ENCODE measurements at places on chromosomes 2 and 18.

GRCh38 chr18:45687621-45688020, 36.4 kb upstream of the SLC14A1 start:
- no peak for DNase-seq

- DNase-seq: no peak
These were observed 7.7 kb downstream of the SLC4A10 start for GRCh38 chr2:161631855-161632391.

DNA sequence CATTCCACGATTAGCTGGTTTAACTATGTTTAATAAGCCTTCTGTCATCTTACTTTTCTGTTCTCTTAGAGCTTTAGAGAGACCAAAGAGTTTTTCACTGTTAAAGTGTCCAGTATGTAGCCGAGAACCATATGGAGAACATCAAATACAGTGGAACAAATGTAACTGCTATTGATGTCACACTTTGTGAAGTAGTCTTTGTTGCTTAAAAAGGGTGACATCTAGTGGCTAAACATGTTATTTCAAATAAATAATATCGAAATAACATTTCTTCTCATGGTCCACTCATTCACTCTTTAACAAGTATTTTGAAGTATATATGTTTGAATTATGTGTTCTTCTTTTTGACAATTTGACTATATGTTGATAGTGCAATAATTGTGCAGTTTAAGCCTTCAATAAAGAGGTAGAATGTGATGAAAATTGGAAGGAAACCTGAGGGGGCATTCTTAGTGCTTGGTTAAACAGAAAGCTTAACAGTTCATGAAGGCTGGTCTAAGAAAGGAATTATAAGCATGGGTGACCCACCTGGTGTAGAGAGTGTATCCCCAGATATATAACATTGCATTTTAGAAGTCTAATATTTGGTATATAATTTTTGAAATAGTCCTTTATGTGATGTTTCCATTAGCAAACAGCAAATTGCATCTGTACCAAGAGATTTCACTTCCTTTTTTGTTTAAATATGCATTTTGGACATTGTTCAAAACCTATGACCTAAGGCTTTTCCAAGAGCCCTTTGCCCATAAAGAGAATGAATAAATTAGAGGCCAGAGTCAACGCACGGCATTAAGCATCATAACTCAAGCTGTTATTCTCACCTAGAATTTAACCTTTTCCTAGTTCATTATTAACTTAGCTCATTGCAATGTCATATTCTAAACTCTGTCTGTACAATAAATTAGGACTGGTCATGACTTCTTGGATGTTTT, 112.1 kb downstream of the KYNU start:
- no peak for DNase-seq

DNA sequence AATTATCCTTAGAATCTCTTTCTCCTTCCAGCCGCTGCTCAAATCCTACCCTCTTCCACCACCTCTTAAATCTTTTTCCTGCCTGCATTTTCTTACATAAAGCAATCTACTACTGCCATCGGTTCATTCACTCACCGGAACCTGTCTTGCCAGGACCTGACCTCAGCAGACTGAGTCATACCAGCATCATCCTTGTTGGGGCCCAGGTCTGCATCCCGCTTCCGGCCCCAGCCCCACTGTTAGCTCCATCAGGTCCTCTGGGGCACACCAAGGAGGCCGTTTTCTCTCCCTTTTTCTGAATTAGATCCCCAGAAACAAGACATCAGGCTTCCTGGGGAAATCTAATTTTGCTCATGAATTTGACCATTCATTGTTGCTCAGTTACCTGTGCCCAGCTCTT, 42.7 kb upstream of the TGFA start:
- no peak for DNase-seq

DNA sequence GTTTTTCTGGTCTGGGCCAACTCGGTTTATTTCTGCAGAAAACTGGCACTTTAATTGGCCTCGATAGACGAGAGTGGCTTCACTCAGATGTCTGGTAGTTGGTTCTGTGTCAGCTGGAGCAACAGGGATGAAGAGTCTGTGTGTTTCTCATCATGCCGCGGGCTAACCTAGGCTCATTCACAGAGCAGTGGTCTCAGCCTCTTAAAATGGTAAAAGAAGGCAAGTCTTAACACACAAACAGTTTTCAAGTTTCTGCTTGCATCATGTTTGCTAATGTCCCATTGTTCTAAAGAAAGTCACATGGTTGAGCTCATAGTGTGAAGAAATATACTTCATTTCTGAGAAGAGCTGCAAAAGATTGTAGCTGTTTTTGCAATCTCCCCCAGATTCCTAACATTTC, 37.5 kb upstream of the ANXA4 start:
- no peak for DNase-seq

Data from stimulated activated CD4-positive, alpha-beta T cell treated with anti-CD3 and anti-CD28 coated beads, Interleukin-1b, Interleukin-23, amount 100 ng/mL, for 4 hours (primary cell).